Pulmonary artery endothelial cell (primary cell): ENCODE measurements at places on chromosomes 5 and 9. TPM values are rescaled to one million over a fixed set of nuclear protein-coding genes. Genes with fewer than 3 reads are reported as not detected.

DNA sequence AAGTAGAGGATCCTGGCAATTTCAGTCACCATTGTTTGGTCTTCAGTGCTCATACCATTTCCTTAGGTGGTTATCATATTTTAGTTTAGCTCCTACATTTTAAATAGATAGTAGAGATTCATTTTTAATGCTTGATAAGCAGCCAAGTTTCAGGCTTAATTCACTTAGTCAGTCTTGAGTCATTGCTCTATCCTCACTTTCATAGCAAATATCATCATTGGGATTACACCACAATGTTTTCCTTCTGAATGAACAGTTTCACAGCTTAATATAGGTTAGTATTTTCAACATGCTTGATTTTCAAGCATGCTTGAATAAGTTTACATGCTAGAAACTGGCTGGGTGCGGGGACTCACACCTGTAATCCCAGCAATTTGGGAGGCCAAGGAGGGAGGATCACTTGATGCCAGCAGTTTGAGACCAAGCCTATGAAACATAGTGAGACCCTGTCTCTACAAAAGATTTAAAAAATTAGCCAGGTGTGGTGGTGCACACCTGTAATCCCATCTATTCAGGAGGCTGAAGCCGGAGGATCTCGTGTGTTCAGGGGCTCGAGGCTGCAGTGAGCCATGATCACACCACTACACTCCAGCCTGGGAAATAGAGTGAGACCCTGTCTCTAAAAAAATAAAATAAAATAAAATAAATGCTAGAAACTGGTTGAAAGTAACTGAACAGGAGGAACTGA is 339.9 kb downstream of the ADGRV1 start:
- no peak for DNase-seq

- DNase-seq, result no peak
Measured at GRCh38 chr5:173574983-173575382, 41.5 kb downstream of the BOD1 start.

The ANKRD31 gene
- total RNA-seq, result not detected in 2 replicates

DNA sequence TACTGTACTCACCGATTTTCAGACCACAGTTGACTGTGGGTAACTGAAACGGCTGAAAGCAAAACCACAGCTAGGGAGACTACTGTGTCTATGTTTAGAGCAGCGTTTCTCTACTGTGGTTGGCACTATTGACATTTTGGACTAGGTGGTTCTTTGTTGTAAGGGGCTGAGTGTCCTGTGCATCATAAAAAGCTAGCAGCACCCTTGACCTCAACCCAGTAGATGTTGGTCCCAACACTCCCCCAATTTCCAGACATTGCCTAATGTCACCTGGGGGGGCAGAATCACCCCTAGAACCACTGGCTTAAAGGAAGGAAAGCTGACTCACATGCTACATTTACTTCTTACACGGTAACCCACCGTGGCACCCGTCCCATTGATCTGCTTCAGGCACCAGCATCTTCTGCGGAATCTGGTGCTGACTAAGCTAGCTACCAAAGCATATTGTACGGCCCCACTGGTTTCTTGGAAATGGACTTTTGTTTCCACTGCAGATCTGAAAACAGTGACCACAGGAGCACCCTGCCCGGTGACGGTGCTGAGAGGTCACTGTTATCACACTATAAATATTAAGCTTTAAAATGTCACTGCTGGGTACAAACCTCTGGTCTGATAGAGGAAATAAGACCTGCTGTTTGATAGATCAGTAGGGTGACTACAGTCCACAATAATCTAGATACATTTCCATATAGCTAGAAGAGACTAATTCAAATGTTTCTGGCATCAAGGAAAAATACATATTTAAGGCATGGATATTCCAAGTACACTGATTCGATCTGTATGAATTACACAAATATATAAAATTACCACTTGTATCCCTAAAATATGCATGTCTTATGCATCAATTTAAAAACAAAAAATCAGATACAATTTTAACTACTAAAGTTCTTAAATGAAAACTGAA is 151.4 kb downstream of the HSD17B3 start:
- no peak for DNase-seq

GRCh38 chr5:115962565-115963402 is 509 bp downstream of the LVRN start:
- DNase-seq, result no peak
